Pancreas (tissue), 10 donors: ENCODE measurements at places on chromosomes 5 and 9. TPM values are rescaled to one million over a fixed set of nuclear protein-coding genes. Genes with fewer than 3 reads are reported as not detected.

DNA sequence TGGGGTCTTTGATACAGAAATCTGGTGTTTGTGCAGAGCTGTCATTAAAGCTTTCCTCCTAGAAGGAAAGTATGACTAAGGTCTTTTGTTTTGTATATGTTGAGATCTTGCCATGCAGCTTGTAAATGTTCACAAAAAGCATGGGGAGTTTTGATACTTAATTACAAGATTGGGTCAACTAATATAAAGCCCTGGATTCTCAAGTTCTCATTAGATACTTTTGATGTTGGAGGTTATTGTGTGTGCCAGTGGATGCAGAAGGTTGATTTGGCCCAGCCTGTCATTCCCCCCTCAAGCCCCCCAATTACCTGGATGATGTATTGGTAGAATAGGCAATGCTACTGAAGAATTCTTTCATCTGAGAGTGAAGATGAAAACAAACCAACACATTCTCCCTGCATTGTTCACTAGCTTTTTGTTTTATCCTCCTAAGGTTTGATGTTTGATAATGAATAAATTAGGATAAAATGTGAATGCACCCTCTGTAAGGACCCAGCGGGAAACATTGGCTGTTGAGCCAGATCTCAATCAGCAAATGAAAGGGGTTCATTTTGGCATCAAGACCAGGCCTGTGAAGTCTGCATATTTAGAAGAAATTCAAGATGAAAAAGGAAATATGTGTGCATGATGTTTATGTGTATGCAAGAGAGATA, 61.9 kb upstream of the ADAMTS19 start:
- no peaks in the 10 kb centered on the region for H3K27me3 ChIP-seq
- no peaks in the 10 kb centered on the region for H3K4me1 ChIP-seq
- DNase-seq: no peak
- no peak overlapping the region for H3K4me3 ChIP-seq
- H3K27ac ChIP-seq: no peak overlapping the region

DNA sequence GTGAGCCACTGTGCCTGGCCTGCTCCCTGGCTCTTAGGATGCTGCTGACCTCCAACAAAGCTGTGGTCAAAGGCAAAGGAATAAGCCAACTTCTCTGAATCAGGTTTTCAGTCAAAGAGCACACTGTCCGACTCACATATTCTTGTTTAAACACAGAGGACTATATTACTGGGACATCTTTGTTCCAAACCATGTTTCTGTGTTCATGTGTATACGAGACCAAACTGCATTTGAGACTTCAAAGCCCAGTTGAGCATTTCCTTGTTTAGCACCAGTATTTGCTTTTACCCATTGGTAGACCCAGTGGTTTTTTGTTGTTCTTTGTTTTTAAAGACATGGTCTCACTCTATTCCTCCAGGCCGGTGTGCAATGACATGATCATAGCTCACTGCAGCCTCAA, 100.2 kb downstream of the SCAI start:
- H3K27me3 ChIP-seq: no peaks in the 10 kb centered on the region
- H3K27ac ChIP-seq: no peak overlapping the region
- no peak for DNase-seq
- H3K36me3 ChIP-seq: no peaks in the 10 kb centered on the region
- H3K4me1 ChIP-seq: no peaks in the 10 kb centered on the region
- H3K4me3 ChIP-seq: no peak overlapping the region

The NDUFA8 gene
- total RNA-seq: 21.7 TPM

- no peak overlapping the region for H3K4me3 ChIP-seq
- H3K36me3 ChIP-seq: peaks cover 50% of the 10 kb centered on the region
- H3K27ac ChIP-seq: no peak overlapping the region
- no peaks in the 10 kb centered on the region for H3K27me3 ChIP-seq
- H3K4me1 ChIP-seq: no peaks in the 10 kb centered on the region
These were observed 96.4 kb downstream of the CAMSAP1 start for GRCh38 chr9:135810806-135811575.

GRCh38 chr9:34611811-34612787, at the start of gene RPP25L:
Gene RPP25L, minus strand, starts transcription at chr9:34612097. Its CDS starts 801 bp downstream, at chr9:34611296.
- H3K4me3 ChIP-seq: peak within 1 kb of the TSS; percentile 53
- H3K27me3 ChIP-seq: no peaks in the 10 kb centered on the region
- peak within 1 kb of the TSS; percentile 77 for H3K27ac ChIP-seq
- peaks cover 8% of the 10 kb centered on the region for H3K36me3 ChIP-seq

The SVEP1 gene
- total RNA-seq: 12.6 TPM
